ENCODE measurements at places on chromosomes 16 and 17.

GRCh38 chr16:13926464-13926863 is 6.5 kb downstream of the ERCC4 start:
- DNase-seq: peak; percentile 25

GRCh38 chr17:73637866-73638265 is 6.4 kb downstream of the SDK2 start:
- no peak for DNase-seq

GRCh38 chr16:49620158-49620868 is 235.6 kb downstream of the ZNF423 start:
- no peak for DNase-seq

- DNase-seq: no peak
Measured at GRCh38 chr16:31327646-31328225, 27.2 kb upstream of the ITGAX start.

- no peak for DNase-seq
Measured at GRCh38 chr17:40695874-40696472, 7.6 kb downstream of the KRT24 start.

- no peak for DNase-seq
Measured at GRCh38 chr17:50712641-50713040, 4.9 kb upstream of the ANKRD40 start.
